ENCODE measurements at places on chromosomes 7 and 10.

GRCh38 chr7:30147785-30148184 is 13.0 kb downstream of the MTURN start:
- DNase-seq = no peak

DNA sequence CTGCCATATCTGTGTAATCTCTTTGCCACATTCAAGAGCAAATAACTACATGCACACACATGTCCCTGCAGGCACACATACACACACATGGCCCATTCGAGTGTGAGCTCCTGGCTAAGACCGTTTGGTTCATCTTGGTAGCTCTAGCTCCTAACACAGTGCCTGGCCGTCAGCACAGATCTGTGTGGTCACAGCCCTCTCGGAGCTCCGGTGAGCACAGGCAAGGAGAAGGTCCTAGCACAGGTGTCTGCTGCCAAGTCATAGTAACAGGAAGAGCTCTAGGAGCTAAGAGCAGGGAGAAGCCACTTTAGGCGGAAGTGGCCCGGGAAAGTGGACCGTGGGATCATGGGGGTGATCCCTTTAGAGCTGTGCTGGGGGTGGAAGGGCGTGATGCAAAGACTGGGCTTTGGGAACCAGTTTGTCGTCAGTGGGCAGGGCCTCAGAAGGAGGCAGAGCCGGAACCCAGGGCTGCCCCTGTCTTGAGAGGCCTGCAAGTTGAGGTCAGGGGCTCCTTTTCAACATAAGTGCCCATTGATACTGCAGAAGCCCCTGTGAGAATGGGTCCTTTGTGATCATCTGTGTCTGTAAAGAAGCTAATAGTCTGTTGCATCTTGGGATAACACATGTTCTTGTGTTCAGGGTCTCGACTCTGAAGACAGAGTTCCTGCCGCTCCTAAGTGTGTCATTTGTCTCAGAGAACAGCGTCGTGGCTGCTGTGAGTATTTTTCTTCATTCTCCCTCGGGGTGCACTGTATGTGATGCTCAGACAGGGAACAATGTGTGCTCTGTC is 16.6 kb upstream of the ARPC1B start:
- no peak for DNase-seq

GRCh38 chr7:68269405-68269804 is 1272.8 kb downstream of the TYW1 start:
- no peak for DNase-seq

DNA sequence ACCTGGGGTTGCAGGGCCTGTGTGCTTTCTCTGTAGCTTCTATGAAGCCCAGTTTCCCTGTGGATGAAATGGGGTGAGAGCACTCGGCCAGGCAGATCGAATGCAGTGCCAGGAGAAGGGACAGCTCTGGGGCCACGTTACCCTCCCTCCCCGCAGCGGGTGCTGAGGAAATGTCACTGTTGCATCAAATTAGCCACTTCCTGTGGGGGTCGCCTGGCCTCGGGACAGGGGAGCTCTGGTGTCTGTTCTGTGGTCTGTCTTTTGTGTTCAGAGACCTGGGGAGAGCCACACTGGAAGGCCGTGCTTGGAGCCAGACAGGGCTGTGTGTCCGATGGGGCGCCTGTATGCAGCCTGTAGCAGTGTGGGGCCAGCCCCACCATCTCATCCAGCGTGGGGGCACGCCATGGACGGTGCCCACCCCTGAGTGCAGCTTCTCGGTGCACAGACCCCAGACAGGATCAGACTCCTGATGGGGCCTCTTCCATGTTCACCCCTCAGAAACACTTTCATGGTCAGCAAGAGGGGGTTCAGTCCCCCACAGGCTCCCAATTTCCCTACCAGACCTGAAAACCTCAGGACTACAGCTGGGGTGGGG is 13.6 kb downstream of the TTYH3 start:
- no peak for DNase-seq

- no peak for DNase-seq
Measured at GRCh38 chr7:47988496-47989386, 9.3 kb upstream of the HUS1 start.

DNA sequence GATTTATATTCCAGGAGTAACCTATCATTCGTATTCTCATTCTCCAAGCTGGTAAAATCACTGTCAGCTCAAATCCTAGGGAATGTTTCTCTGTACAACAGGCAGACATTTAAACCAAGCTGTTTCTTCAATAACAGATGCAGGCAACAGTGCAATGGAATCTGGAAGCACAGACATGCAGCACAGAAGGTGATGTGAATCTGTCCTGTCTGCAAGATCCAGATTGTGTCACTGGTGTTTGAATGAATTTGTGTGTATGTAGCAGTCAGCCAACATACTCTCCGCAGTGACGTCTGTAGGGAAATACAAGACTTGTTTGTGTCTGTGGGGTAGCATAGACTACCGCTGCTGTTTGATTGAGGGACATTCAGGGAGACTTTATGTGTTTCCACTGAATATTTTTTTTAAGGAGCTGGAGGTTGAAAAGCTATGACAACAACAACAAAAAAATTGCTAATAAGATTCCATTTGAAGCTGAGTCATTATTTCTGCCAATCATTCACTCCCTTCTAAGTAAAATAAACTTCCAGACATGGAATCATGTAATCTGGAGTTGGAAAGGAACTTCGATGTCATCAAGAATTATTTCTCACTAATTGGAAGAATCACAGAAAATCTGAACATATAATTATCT is 122.9 kb upstream of the MYO3A start:
- DNase-seq = no peak

GRCh38 chr10:50210876-50211275 is 40.4 kb downstream of the ASAH2 start:
- no peak for DNase-seq

DNA sequence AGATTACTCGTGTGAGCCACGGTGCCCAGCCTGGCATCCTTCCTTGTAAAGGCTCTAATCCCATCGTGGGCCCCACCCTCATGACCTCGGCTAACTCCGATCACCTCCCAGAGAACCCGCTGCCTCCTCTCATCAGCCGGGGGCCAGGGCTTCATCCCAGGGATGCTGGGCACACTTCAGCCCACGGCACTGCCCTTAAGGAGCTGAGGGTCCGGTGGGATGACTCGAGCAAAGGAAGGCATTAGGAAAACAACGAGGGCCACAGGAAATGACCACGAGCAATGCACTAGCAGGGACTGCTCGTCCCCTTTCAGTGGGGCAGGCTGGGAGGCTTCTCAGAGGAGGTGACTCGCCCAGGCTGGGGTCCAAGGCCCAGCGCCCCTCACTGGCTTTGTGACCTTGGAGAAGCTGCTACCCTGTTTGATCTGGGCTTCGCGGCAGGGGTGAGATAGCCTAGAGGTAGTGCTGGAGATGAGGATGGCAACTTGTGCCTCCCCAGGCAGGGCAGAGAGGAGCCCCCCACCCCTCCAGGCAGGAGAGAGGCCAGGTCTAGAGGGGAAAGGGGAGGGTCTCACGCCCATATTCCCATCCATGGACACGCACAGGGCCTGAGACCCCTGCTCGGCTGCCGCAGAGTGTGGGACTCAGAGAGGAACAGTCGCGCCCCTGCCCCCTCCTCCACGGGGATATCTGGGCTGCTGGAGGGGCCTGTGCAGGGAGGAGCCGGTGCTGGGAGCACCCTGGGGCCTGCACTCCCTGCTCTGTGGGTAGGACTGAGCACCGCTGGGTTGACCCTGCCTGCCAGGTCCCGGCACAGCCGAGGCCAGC is 26.8 kb downstream of the ELFN1 start:
- no peak for DNase-seq

DNA sequence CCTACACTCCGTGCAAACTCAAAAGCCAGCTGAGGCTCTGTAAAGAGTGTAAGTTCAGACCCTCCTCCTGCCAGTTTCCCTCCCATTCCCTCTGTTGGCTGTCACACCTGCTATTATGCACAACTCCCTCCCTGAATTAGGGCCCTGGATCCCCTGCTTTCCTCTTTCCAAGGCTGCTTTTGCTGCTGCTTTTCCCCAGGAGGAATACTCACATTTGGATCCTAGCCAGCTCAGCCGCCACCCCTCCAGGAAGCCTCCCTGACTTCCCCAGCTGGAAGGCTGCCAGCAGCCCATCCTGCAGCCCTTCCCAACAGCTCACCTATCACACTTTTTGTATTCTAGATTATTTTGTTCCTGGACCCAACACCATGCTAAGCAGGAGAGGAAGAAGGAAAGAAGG is 40.9 kb upstream of the WDR11 start:
- no peak for DNase-seq

- no peak for DNase-seq
Measured at GRCh38 chr7:2564970-2565540, 6.3 kb downstream of the IQCE start.

DNA sequence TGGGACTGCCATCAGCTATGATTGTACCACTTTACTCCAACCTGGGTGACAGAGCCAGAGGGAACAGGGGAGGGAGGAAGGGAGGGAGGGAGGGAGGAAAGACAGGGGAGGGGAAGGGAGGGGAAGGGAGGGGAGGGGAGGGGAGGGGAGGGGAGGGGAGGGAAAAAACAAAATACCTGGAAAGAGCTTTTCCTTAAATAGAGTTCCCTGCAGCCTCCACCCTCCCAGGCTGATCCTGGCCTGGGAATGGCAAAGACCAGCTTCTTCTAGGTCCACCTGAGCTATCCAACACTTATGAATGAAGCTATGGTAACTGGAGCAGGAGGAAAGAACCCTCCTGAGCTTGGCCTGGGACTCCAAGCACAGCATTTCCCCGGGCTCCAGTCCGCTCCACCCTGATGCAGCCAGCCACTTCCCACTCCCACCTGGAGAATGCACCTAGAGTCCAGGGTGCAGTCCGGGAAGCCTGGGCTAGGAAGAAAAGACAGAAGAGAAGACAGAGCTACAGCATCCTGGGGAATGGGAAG is 66.1 kb downstream of the GRID1 start:
- no peak for DNase-seq

DNA sequence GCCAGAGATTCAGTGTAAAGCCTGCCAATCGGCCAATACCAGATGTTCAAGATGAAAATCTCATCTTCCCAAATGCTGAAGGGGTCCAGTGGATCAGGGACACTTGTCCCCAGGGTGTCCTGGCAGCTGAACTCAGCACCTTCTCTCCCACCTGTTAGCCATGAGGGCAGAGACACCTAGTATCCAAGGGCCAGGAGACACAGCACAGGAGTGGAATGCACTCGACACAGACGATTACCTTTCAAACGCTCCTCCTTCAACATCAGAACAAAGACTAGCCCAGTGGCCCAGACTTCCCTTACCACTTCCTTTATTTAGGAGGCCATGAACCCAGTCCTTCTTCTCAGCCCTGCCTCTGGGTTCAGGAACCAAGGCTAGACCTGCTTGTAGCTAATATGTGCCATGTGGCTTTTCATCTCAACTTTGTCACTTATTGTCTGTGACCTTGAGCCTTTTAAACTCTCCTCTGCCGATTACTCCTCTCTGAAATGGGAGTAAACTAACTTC is 180.3 kb upstream of the PLXNA4 start:
- DNase-seq = no peak

GRCh38 chr10:113097036-113097435 is 147.0 kb downstream of the TCF7L2 start:
- DNase-seq = no peak

DNA sequence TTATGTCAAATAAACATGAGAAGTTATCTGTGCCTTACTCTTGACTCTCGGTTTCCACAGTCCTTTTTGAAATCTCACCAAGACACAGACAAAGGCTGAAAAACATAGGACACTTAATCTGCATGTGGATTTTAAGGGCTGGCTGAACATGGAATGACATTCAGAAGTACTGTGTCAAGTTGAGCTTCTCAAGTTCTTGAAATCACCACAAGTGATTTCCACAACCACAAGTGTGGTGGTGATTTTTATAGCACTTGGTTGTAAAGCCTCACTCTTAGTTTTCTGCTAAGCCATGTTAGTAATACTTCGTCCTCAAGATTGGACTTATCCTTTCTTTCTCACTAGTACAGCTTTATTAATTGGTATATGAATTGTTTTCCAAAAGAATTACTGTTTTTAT is 29.6 kb downstream of the FOXP2 start:
- no peak for DNase-seq

DNA sequence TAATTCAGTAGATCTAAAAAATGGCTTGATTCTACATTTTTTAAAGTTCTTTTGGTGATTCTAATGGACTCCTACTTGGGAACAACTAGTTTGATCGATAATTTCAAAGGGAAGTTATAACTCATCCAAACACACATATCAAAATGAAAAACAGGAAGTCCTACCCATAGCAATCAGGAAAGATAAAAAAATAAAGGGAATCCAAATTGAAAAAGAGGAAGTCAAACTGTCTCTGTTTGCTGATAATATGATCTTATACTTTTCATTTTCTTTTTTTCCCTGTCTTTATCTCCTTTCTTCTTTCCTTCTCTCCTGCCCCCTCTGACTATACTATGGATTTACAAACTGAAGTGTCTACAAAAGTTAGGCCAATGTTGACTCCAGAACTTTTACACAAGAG is 118.8 kb downstream of the IQUB start:
- no peak for DNase-seq

DNA sequence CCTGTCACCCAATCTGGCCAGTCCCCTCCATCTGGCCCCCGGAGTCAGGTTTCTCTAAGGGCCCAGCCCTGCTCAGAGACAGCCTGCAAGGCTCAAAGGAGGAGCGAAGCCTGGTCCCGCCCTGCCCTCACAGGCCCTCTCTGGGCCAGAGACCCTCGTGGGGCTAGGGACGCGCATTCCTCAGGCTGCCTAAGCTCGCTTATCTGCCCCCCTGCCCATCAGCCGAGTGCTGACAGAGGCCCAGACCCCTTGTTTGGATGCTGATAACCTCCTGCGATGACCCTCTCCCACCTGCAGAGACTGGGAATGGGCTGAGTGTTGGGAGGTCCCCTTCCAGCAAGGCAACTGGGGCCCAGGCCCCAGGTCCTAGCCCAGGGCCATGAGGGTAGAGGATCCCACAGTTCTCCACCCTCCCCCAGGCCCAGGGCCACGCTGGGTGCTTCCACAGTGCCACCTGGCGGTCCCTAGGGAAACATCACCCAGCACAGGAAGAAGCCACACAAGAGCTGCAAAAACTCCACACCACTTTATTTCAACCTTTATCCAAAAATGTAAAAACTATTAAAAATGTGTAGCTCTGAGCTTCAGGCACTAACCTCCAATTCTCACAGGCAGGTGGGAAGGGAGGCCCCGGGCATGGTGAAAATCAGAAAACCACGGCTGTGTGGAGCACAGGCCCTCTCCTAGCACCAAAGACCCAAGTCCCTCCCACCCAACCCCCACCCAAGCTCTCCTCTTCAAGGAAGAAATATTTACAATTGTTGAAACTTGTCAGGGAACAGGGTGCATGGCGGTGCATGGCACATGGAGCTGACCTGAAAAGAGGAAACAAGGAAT is 2.2 kb downstream of the NPM3 start:
- DNase-seq = peak; percentile 80
